Endodermal cell (in vitro differentiated cells): ENCODE measurements at places on chromosomes 1 and 21.

GRCh38 chr1:89755591-89755990, 65.2 kb upstream of the LRRC8D start:
- DNase-seq = no peak

DNA sequence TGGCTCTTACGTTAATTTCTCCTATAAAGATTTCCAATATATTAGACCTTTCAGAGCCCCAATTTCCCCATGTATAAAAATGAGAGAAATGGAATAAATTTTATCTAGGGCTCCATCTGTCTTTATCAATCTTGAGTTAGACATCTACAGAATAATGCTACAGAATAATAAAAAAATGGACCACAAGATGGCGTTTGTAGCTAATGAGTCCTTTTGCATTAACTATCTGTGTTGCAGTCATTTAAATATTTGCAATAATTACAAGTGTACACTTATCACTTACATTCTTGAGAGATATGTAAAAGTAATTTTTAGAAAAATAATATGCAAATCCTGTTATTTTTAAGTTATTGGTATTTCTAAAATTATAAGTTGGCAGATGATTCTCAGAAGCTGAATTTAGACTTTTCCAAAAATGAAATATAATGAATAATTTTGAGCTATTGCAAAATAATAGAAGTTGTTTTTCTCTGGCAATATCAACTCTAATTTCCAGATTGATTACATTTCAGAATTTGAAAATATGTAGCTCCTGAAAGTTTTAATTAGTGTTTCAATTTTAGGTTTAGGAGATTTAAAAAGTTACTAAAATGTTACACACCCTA, 87.7 kb downstream of the SNX7 start:
- no peak for DNase-seq

DNA sequence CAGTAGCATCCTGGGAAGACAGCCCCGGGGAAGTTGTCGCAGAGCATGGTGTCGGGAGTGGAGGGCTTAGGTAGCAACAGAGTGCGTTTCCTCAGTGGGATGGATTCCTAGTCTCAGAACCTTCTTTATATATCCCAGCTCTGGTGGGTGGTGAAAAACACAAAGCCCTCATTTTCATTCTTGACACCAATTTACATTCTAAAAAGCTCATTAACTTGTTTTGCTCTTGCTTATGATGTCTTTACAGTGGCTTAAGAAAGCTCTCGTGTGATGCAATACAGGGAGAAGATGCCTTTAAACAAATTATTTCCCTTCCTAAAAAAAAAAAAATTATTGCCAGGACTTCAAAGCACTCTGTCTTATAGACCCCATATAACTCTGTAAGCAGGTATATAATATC, at the start of gene KRTAP8-1:
Gene KRTAP8-1 (minus strand): TSS at position 101 of the 400 bp plus-strand sequence. CDS start 54 bp downstream, at position 47.
- DNase-seq = no peak

- no peak for DNase-seq
Observed at GRCh38 chr1:22329148-22329515, 122.5 kb upstream of the ZBTB40 start.

DNA sequence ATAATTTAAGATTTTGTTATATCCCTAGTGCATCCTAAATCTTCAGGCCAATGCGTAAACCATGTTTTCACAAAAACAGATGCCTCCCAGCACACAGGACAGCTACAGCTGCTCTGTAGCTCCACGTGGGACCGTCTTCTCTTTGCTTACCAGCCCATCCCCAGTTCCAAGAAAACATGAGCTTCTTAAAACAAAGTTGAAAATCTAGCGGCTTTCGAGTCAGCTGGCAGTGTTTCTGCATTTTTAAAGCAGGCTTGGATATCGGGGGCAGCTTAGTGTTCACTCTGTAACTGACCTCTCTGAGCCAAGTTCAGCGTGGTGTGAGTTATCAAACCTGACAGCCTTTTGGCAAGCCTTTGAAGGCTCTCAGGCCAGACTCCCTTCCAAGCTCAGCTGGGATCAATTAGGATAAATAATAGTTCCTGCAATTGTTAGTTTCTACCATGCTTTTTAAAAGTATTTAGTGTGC, 881.5 kb downstream of the LTN1 start:
- DNase-seq = no peak

DNA sequence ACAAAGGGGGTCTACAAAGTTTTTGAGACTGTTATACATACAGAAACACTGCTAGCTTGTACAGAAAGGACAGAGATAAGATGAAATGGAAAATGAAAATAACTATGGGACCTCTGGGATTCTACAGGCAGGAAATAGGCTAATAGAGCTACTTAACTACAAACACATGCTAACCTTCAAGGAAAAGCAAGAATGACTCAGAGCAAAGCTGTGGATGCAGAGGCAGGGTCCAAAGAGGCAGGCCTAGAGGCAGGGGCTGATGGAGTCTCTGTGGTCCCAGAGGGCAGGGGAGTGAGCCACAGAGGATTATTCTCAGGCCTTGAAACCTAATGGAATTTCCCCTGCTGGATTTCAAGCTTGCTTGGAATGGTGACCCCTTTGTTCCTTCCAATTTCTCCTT, 18.7 kb upstream of the GOLT1A start:
- no peak for DNase-seq
